ENCODE measurements at places on chromosomes 1 and 21.
A peak's percentile ranks its signal among the peaks of the same experiment; 100 is the strongest.

- DNase-seq: no peak
Observed at GRCh38 chr1:197915862-197916499, 1.2 kb upstream of the LHX9 start.

GRCh38 chr1:160144921-160145320, 6.5 kb upstream of the ATP1A4 start:
- DNase-seq: no peak

GRCh38 chr1:76494807-76495206, 372.5 kb upstream of the ST6GALNAC5 start:
- no peak for DNase-seq

- no peak for DNase-seq
Observed at GRCh38 chr1:87279966-87280535, 48.6 kb upstream of the LMO4 start.

DNA sequence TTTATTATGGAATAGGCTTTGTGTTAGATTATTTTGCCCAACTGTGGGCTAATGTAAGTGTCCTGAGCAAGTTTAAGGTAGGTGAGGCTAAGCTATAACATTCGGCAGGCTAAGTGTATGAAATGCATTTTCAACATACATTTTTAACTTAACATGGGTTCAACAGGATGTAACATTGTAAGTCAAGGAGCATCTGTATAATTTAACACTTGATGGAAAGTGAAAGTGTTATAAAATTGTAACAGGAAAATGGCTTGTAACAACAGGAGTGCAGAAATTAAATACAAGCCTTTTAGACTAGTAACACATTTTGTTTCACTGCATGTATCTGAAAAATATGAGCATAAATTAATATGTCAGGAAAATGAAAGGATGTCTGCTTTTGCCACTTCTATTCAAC, 42.3 kb downstream of the B3GALNT2 start:
- no peak for DNase-seq

DNA sequence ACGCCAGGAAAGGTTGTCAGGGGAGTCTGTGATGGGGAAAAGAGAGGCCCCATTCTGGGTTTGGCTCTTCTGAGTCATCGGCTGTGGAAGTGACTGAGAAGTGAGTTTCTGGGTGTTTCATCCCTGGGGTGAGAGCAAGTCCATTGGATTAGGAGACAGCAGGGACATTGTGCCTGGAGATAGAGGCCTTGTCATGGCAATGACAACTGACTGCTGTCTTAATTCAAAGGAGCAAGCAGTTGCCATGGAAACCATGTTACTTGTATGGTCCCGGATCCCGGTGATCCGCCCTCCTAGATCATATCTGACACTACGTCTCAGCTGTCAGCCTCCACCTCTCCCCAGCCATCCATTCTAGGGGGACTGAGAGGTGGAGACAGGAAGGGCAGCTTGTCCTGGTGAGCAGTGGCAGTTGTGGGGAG, 34.4 kb downstream of the KIAA0040 start:
- DNase-seq: no peak

DNA sequence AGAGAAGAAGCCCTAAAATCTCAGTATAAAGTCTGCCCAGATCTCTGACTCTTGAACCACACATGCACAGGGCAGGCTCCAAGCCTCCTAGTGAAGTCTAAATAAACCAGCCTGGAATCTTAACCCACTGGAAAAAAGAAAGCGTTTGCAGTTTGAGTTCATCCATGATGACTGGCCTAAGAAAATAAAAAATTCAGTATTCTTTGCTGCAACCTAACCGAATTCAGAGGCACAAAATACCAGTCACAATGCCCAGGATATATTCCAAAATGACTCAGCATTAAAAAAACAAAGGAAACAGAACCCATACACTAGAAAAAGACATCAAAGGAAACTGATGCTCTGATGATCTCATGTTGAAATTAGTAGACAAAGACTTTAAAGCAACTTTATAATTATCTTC, 269.2 kb downstream of the SDCCAG8 start:
- no peak for DNase-seq

GRCh38 chr1:244047621-244048255, 3.3 kb upstream of the ZBTB18 start:
- no peak for DNase-seq

DNA sequence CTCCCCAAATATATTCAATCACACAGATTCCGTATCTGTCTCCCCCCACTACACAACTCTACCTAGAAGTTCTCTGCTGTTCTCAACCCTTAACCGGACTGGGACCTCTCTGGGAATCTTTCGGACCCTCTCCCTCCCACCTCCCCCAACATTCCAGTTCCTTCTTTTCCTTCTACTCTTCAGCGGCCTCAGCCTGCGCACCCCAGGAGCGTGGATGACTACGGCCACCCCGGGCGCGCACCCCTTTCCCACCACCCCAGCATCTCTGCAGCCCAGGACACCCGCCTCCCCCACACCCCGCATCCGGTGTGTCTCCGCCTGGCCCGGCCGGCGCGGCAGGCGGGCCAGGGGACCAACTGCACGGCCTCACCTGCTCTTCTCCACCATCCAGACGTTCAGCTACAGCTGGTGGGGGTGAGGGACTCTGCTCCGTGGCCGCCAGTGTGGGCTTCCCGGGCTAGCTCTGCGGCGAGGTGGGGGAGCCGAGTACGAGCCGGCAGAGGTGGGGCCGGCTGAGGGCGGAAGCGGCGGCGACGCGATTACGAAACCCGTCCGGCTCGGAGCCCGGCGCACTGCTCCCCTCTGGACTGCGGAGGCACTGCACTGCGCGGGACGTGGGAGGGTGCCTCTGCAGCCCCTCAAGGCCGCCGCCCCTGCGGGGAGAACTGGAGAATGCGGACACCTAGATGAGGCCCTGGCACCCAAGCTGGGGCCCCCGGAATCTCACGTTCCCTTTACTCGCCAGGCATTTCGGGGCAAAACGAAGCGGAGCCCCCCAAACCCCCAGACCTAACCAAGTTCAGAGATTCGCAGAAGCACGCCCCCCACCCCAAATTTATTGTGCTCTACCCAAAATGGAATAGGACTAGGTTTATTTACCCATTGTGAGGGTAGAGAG, at the start of gene CDC42SE1:
Gene CDC42SE1 (minus strand): TSS at position 514 of the 898 bp plus-strand sequence. CDS start 3,892 bp downstream, outside the sequence.
- peak; percentile 93 for DNase-seq

DNA sequence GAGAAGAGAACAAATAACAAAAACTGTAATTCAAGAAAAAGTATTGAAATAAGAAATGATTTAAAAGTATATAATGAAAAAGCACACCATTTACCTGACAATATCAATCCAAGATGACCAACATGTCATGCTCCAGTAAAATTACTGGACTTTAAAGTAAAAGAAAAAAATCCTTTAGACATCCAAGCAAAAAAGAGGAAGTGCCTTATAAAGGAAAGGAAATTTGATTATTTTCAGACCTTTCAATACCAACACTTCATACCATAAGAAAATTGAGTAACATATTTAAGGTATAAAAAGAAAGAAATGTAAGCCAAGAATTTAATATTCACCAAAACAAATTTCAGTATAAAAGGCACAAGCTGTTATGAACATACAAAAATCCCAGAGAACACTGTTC, 46.2 kb upstream of the SSX2IP start:
- DNase-seq: no peak

GRCh38 chr1:52601991-52602855, at the start of gene GPX7:
Gene GPX7 (plus strand): TSS chr1:52602371. CDS start chr1:52602410, 39 bp downstream.
- DNase-seq: peak; percentile 66

- DNase-seq: no peak
Observed at GRCh38 chr21:44499211-44499560, 40.8 kb downstream of the KRTAP10-1 start.

- no peak for DNase-seq
Observed at GRCh38 chr1:87176514-87176913, 152.2 kb upstream of the LMO4 start.

DNA sequence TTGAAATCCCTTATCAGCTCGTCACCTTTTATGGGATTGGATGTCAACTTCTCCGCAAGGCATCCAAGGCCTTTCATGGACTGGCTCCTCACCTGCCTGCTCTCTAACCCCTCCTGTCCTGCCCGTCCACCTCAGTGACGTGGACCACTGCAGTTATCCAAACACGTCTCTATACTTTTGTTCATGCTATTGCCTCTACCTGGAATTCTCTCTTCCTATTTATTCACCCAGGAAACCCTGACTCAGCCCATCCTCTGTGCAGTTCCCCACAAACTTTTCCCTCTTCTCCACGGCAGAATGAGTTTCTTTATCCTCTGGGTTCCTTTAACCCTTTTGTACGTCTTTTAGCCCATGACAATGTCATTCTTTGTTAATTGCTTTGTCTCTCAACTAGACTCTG, 5.1 kb upstream of the UTP25 start:
- DNase-seq: no peak

DNA sequence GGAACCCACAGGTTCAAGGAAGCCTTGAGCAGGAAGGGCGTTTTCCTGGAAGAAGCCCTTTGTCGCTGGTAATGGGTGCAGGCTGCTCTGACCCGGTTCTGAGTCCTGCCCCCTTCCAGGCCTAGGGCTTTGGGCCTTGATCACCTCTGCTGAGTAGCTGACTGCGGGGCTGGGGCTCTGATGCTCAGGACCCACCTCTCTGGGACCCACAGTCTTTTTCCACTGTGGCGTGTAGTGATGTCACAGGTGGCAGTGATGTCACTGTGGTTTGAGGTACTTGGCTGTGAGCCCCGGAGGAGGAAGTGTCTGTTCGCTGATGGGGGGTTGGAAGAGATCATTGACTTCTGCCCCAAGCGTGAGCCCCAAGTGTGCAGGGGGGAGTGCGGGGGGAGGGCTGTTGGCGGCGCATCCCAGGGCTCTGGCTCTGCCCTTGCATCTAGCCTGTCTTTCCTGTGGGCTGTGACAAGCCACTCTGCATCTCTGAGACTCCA, 6.9 kb downstream of the TNFRSF1B start:
- peak; percentile 87 for DNase-seq

- no peak for DNase-seq
Observed at GRCh38 chr1:151846686-151847237, 6.8 kb downstream of the THEM5 start.

DNA sequence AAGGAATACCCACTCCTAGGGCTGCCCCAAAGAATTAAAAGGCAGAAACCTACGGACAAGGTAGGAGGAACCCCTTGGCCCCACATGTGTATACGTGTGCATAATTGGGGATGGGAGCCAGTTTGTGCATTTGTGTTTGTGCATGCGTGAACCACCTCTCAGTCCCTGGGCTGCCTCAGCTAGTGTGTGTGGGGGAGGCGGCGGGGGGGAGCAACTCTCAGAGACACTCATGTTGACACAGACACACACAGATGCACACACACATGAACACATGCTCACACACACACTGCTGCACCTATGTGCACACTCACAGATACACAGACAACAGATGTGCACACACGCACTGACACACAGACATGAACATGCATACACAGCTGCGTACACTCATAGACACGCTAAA, 5.1 kb downstream of the LDLRAD1 start:
- no peak for DNase-seq
